Calu3 (cell line): ENCODE measurements at places on chromosomes 5 and 9. TPM values are rescaled to one million over a fixed set of nuclear protein-coding genes. Genes with fewer than 3 reads are reported as not detected.
A peak's percentile ranks its signal among the peaks of the same experiment; 100 is the strongest.

The LCN12 gene
- 3.8 and 3.9 TPM in 2 replicates for total RNA-seq

GRCh38 chr5:118007262-118007661, 981.1 kb downstream of the DTWD2 start:
- DNase-seq = no peak
- no peaks in the 10 kb centered on the region for H3K27me3 ChIP-seq
- no peaks in the 10 kb centered on the region for H3K36me3 ChIP-seq
- H3K27ac ChIP-seq = no peak overlapping the region

The SPATA31D4 gene
- not detected in 2 replicates for total RNA-seq

- H3K4me3 ChIP-seq = no peak overlapping the region
- H3K27ac ChIP-seq = no peak overlapping the region
- H3K36me3 ChIP-seq = no peaks in the 10 kb centered on the region
- peak; percentile 71 for DNase-seq
- peaks cover 22% of the 10 kb centered on the region for H3K4me1 ChIP-seq
- no peaks in the 10 kb centered on the region for H3K27me3 ChIP-seq
Measured at GRCh38 chr5:73596705-73597328, 29.2 kb upstream of the ARHGEF28 start.

- peaks cover 16% of the 10 kb centered on the region for H3K36me3 ChIP-seq
- peak; percentile 45 for DNase-seq
- H3K27me3 ChIP-seq = no peaks in the 10 kb centered on the region
- H3K4me1 ChIP-seq = peaks cover 18% of the 10 kb centered on the region
Measured at GRCh38 chr9:76459694-76460635, 983 bp downstream of the GCNT1 start.

GRCh38 chr5:109885205-109885604, 195.5 kb downstream of the MAN2A1 start:
- no peak for DNase-seq
- no peaks in the 10 kb centered on the region for H3K27me3 ChIP-seq
- H3K36me3 ChIP-seq = no peaks in the 10 kb centered on the region
- no peak overlapping the region for H3K27ac ChIP-seq
- no peaks in the 10 kb centered on the region for H3K4me1 ChIP-seq

GRCh38 chr5:61623401-61624069, 291.5 kb downstream of the ZSWIM6 start:
- H3K36me3 ChIP-seq = peaks cover 11% of the 10 kb centered on the region
- no peak overlapping the region for H3K27ac ChIP-seq
- H3K27me3 ChIP-seq = peaks cover 3% of the 10 kb centered on the region
- no peak overlapping the region for H3K4me3 ChIP-seq

DNA sequence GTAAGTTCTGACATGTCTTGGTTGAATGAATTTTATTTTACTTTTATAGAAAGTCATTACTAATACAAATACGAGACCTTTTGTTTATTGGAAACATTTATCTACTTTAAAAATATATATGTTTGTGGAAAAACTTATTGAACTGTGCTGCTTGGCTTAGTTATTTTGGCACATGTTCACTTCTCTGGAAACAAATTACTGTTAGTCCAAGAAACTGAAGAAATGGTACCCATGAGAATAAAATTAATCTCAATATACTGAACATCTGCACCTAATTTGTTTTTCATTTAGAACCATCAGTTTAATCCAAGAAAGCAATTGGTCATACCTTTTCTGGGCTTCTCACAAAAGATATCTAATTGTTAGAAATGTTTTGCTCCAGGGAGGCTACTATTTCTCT, 32.2 kb downstream of the INVS start:
- H3K27ac ChIP-seq = no peak overlapping the region
- DNase-seq = no peak
- H3K4me3 ChIP-seq = no peak overlapping the region
- no peaks in the 10 kb centered on the region for H3K4me1 ChIP-seq
- no peaks in the 10 kb centered on the region for H3K36me3 ChIP-seq
- H3K27me3 ChIP-seq = no peaks in the 10 kb centered on the region

The ADGRD2 gene
- total RNA-seq = not detected in 2 replicates

The ADAMTS2 gene
- not detected in 2 replicates for total RNA-seq

DNA sequence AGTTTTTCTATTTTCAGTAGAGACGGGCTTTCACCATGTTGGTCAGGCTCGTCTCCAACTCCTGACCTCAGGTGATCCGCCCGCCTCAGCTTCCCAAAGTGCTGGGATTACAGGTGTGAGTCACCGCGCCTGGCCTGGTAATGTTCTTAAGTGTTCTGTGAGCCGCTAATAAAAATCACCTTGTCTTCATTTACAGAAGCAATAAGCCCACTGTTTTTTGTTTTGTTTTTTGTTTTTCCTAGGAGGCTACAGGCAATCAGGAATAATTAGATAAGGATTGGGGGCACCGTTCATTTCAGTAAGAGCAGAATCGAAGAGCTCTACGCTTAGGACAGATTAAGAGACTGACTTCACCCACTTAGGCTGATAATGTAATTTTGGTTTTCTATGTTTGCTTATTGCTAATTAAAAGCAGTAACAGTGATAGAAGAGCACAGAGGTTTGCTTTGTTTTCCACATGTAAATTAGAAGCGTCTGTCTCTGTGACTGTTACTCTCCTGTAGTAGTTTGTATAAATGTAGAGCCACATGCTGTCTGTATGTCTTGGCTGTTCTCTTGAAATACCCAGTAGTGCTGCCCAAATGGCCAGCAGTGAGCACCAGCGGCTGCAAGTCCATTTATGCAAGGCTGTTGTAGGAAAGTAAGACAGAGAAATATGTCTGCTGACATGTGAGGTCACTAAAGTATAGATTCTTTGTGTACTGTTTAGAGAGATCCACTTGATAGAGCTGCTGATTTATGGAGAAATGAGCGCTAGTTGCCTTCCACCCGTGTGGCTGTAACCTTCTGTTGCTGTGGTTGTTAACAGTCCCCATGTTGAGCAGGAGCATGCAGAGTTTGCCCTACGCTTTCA, 30.5 kb downstream of the TRIO start:
- H3K36me3 ChIP-seq = no peaks in the 10 kb centered on the region
- no peaks in the 10 kb centered on the region for H3K27me3 ChIP-seq
- H3K4me3 ChIP-seq = no peak overlapping the region
- no peak for DNase-seq
- H3K4me1 ChIP-seq = peaks cover 65% of the 10 kb centered on the region

DNA sequence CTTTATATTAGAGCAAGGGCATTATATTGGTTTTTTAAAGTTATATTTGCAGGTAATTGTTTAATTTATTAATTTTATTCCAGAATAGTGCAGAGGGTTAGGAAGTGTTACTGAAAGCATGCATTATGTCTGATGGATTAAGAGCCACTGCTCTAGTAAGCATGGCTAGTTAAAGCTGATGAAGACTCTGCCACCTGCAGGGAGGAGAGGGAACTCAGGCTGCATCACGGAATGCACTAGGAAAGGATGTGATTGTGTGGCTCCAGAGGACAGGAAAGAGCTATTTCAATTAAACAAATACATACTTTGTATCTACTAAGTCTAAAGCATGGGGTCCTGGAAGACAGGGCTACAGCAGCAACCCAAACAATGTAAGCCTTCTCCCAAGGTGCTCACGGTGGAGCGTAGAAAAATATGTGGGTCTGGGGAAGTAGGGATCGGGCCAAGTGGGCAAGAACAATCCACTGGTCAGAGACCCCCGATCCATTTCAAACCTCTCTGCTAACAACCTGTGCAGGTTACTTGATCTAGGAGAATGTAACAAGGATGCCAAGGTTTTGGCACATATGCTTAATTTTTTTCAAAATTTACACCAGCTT, 15.3 kb upstream of the GRXCR2 start:
- no peak overlapping the region for H3K27ac ChIP-seq
- H3K4me1 ChIP-seq = no peaks in the 10 kb centered on the region
- no peaks in the 10 kb centered on the region for H3K36me3 ChIP-seq
- no peaks in the 10 kb centered on the region for H3K27me3 ChIP-seq
- DNase-seq = peak; percentile 72
- H3K4me3 ChIP-seq = no peak overlapping the region

The HNRNPAB gene
- 306 and 314 TPM in 2 replicates for total RNA-seq

The GADD45G gene
- 0.95 and 1.7 TPM in 2 replicates for total RNA-seq

GRCh38 chr5:91315701-91316100, 67.4 kb downstream of the ARRDC3 start:
- no peak overlapping the region for H3K4me3 ChIP-seq
- H3K27ac ChIP-seq = no peak overlapping the region
- H3K27me3 ChIP-seq = no peaks in the 10 kb centered on the region

GRCh38 chr9:88794100-88794499, 197.2 kb upstream of the S1PR3 start:
- no peaks in the 10 kb centered on the region for H3K4me1 ChIP-seq
- H3K27me3 ChIP-seq = no peaks in the 10 kb centered on the region
- no peak for DNase-seq

The OR4F3 gene
- not detected in 2 replicates for total RNA-seq

The FOXD4L3 gene
- total RNA-seq = 0.95 and 1.2 TPM in 2 replicates

The UGT3A2 gene
- total RNA-seq = not detected in 2 replicates

DNA sequence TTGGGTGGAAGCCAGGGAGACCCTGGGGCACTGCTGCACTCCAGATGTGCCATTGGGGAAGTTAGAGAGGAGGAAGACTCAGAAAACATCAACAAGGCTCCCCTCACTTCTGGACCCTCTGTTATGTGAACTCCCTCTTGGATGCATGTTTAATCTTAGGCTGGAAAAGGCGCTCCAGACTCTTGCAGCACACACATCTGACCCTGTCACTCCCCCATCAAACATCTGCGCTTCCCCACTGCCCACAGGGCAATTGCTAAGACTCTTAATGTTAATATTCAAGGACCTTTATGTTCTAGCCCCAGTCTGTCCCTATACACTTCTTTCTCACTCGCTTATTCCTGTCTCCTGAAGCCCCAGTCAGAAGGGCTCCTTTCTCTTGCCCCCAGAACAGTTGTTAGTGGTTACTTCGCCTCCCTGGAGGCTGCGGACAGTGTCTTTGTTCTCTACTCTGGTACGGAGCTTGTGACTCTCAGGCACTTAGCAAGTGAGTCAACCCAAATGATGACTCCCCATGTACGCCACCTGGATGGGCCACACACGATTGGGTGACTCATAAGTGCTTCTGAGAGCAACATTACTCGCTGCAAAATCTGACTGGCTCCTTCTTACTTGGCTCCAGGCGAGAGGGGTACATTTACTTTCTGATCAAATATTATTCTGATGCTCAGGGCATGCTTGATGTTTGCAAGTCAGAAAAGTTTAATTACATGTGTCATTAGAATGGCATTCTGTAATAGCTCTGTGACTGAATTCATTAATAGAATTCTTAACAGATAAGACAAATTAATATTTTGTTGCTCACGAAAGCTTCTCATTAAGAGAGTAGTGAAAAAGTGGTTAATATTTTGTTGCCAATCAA, 193.6 kb downstream of the HSPA4 start:
- H3K27ac ChIP-seq = peak overlapping the region; percentile 18
- peaks cover 30% of the 10 kb centered on the region for H3K4me1 ChIP-seq
- peaks cover 8% of the 10 kb centered on the region for H3K36me3 ChIP-seq
- peak; percentile 77 for DNase-seq
- no peaks in the 10 kb centered on the region for H3K27me3 ChIP-seq

GRCh38 chr9:128005923-128006322, 25.1 kb upstream of the EEIG1 start:
- DNase-seq = no peak
- peaks cover 13% of the 10 kb centered on the region for H3K36me3 ChIP-seq
- H3K27ac ChIP-seq = no peak overlapping the region
- H3K4me3 ChIP-seq = no peak overlapping the region
- peaks cover 21% of the 10 kb centered on the region for H3K4me1 ChIP-seq

- H3K4me3 ChIP-seq = no peak overlapping the region
- peaks cover 10% of the 10 kb centered on the region for H3K4me1 ChIP-seq
- no peak overlapping the region for H3K27ac ChIP-seq
- H3K27me3 ChIP-seq = peaks cover 25% of the 10 kb centered on the region
Measured at GRCh38 chr5:172696171-172696849, 55.2 kb downstream of the NEURL1B start.

DNA sequence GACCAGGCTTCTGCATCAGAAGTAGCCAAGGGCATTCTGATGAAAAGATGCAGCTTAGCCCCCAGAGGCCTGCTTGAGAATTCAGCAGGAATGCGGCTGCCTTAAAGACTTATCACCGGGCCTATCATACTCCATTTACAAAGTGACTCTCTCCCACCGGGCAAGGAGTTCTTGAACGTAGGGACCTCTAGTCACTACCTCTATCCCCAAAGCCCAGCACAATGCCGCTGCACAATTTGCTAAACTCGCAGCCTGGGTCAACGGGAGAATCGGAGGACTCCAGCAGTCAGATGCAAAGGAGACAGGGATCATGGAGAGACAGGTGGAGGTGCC, 661 bp downstream of the PDCL start:
- no peak for DNase-seq
- H3K27me3 ChIP-seq = no peaks in the 10 kb centered on the region
- peaks cover 21% of the 10 kb centered on the region for H3K36me3 ChIP-seq
- H3K4me1 ChIP-seq = no peaks in the 10 kb centered on the region
- H3K27ac ChIP-seq = peak overlapping the region; percentile 90

The MARVELD2 gene
- 40.9 and 46.0 TPM in 2 replicates for total RNA-seq
